ENCODE measurements at places on chromosomes 13 and 19. TPM values are rescaled to one million over a fixed set of nuclear protein-coding genes. Genes with fewer than 3 reads are reported as not detected.

The ZNF418 gene
- total RNA-seq, result 0.70 TPM

The FARP1 gene
- 0.42 TPM for total RNA-seq

GRCh38 chr19:6425732-6426620 lies 1.4 kb upstream of the KHSRP start:
- DNase-seq, result no peak

The GARIN5A gene
- total RNA-seq, result 0.39 TPM

- DNase-seq, result peak; percentile 61
Observed at GRCh38 chr13:73715114-73715910, 418.9 kb downstream of the KLF12 start.

GRCh38 chr13:53038993-53039392 lies 10.4 kb downstream of the OLFM4 start:
- DNase-seq, result no peak

- DNase-seq, result peak; percentile 28
Observed at GRCh38 chr13:41668130-41668757, 210.9 kb downstream of the RGCC start.

DNA sequence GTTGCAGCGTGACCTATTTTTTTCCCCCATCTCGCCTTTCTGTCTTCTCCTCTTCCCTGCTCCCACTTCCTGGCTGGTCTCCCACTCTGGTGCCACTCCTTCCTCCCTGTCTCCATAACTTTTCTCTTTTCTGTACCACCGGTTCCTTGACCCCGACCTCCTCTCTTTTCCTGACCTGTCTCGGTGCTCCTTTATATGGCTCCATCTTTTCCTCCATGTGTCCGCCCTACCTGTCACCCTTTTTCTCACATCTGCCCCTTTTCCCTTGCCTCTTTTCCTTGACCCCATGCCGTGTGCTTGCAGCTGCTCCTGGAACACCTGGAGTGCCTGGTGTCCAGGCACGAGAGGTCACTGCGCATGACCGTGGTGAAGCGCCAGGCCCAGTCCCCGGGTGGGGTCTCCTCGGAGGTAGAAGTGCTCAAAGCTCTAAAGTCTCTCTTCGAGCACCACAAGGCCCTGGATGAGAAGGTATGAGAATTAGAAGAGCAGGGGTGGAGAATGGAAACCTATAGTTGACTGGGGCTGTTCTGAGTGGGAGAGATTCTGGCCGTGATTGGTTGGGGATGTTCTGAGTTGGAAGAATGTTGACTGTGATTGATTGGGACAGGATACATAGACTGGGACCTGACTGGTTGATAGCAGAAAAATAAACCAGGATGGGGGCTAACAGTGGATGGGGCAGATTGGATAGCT lies 9.3 kb downstream of the PPFIA3 start:
- no peak for DNase-seq

DNA sequence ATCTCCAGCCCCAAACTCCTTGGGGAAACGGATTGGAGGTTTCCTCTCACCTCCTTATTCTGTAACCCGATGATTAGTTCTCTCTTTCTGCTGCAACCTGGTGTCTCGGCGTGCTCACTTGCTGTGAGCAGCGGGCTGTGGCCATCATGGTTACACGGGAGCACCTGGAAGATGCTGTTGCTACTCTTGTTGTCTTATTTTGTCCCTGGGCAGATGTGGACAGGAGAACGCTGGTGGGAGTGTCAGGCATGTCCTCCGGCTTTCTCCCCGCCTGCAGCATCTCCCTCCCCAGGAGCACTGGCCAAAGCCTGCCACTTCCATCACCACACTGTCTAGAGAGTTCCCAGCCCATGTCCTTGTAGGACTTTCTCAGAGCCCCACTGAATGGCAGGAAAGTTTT lies 211.8 kb upstream of the ZNF536 start:
- DNase-seq, result no peak

DNA sequence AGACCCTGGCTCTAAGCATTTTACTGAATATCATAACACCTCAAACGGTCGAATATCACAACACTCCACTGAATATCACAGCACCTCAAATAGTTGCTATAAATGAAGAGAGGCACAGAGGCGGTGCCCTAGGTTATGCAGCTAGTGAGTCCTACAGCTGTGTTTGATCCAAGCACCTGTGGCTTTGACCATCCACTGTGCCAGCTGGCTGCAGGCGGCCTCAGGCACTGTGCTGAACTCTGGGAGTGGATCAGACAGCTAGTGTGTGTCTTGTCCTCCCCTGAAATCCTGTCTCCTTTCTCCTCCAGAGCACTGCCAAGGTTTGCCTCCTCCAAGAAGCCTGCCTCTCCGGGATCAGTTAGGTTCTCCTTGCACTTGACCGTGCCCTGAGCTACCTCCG lies 7.3 kb downstream of the NOSIP start:
- no peak for DNase-seq

GRCh38 chr13:30745906-30746686 lies 10.8 kb downstream of the ALOX5AP start:
- DNase-seq, result no peak

DNA sequence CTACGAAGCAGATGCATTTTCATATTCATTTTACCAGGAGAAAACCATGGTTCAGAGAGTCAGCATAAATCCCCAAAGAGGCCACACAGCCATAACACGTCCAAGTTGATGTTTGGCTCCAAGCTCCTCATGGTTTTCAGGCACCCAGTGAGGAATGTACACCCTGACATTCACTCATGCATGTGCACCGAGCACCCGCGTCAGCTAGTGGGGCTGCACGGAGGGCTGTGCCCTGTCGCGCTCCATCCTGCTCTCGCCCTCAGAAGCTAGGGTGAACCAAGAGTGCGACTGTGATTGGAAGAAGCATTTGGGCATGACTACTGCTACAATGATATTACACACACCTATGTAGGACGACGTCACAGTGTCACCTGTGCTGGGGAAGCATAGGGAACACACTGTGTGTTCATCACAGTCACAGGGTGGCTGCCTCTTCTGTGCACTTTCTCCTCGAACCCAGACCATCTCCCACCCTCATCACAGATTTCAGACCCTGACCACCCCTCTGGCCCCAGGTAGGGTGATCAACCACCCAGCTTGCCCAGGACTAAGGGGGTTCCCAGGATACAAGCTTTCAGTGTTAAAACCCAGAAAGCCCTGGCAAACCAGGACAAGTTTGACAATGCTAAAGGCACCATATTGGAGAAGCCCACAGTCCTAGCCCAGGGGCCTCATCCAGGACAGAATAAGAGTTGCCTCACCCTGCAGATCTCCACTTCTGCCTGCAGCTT lies 148.6 kb upstream of the ZNF507 start:
- DNase-seq, result no peak

DNA sequence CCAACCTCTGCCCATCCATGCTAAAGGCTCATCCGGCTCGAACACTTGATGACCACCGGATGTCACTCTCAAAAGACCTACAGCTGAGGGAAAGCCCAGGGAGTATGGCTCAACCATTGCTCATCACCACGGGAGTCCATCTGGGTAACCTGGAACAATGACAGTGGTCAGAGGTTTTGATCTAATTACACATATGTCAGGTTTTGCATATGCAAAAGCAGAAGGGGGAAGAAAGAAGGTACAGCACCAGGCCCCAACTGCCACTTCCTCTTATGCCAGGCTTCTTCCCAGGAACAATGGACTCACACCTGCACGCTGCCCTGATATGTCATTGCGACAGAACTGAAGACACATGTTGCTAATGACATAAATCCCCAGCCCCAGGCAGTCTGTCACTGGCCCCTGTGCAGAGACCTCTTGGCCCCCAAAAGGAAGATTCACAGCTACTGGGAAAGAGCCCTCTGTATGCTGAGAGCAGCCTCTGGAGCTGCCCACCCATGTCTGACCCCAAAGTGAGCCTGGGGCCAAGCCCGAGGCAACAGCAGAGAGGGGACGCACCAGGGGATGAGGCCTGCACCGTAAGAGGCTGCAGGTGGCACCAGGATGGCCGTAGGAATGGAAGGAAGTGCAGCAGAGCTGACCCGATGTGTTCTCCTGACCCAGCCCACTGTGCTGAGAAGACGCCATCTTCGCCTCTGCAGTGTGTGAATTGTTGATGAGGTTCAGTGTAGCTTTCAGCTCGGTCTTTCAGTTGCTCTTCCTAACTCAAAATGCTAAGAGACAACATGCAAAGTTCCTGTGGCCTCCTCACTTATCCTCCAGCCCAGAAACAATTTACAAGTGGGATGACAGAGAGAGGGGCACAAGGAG lies 26.3 kb downstream of the EPS15L1 start:
- DNase-seq, result no peak
